ENCODE measurements at places on chromosomes 7 and 10.

DNA sequence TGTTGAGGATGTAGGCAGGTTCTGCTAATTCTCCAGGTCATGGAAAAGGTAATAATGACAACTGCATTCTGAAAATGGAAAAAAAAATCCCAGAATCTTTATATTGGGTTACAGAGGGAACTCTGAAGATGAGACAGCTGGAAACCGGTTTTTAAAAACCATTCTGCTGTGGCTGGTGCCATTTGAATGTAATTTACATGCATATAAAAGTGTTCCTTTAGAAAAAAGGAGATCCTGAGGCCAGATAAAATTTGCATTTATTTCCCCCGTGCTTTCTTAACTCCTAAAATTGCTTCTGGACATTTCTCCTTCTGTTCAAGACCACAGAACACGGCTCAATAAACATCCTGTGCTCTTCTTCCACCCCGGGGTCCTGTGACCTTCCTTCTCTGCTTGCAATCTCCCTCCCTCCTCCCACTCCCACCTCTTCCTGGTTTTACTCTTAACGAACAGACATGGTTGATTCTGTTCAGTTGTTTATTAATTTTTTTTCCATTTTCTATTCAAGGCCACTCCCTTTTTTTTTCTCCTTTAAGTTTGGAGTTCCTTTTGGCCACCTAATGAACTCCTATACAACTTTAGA is 41.6 kb downstream of the SH2D4B start:
- no peak for DNase-seq

- DNase-seq, result peak; percentile 2
Observed at GRCh38 chr10:3648170-3648569, 136.8 kb downstream of the KLF6 start.

DNA sequence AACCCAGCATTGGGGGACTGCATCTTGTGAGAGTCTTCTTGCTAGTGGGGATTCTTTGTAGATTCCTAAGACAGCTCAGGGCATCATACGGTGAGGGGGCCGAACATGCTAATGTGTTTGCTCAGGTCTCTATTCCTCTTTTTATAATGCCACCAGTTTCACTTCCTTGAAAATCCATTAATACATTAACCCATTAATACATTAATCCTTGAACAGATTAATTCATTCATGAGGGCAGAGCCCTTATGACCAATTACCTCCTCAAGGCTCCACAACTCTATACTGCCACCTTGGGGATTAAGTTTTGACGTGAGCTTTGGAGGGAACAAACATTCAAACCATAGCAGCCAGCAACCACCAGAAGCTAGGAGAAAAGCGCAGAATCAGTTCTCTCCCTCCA is 67.2 kb upstream of the POT1 start:
- no peak for DNase-seq

DNA sequence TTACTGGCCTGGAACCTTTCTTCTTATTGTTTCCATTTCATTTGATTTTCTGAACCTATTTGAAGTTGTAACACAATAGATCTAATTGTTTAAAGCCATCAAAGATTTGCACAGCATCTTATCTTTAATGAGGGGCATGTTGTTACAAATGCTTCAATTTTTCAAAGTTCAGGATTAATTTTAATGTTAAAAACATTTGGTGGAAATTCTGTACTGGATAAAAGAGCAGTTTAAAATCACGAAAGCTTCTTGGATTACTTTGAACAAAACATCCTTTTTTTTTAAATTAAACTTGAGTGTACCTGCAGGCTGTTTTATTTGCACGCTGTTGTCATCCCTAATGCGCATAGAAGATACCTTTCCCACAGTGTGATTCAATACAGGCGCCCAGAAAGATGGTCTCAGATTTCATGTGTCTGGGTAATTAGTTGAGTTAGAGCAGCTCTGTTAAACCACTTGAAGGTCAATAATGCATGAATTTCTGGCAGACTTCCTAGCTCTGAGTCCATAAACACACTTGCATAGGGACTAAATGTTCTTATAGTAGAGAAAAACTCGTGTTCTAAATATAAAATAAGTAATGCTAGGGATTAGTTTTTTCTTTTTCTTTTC is 29.3 kb upstream of the DDX50 start:
- peak; percentile 83 for DNase-seq

GRCh38 chr7:157267516-157267915 is 69.3 kb upstream of the DNAJB6 start:
- no peak for DNase-seq

DNA sequence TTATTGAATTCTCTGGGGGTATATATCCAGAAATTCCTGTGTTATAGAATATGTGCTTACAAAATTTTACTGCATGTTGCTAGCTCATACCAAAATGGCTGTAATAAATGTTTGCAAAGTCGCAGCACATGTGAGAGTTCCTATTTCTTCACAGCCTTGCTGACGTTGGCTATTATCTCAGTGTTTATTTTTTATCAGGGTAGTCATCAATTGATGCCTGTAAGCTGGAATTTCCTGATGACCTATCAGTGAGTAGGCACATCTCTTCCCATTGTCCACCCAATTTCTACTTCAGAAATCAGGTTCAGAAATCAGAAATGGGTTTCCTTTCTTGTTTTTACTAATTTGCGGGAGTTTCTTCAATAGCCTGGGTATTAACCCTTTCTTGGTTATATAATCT is 268.1 kb upstream of the FZD8 start:
- DNase-seq, result no peak

All from COR-L47 (cell line).